Amygdala (tissue), 56 donors: ENCODE measurements at places on chromosomes 4 and X.

DNA sequence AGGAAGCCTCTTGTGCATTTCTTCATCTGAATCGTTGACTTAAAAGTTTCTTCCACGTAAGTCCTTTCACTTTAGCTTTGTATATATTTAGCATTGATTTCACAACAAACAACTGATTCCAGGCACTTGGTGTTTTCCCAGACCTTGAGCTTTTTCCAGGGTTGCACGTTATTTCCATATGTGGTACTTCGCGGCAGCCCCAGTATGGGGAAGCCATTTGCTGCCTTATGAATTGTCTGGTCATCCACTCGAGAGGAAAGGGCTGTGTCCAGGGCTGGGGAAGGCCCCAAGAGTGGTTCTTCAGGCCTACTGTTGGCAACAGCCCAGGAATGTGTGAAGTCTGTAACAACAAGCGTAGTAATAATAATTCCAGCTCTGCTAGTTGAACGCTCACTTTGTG, 2.8 kb upstream of the TLR8 start:
- DNase-seq = no peak

GRCh38 chr4:76801621-76802235, 96.2 kb downstream of the SOWAHB start:
- DNase-seq = no peak

GRCh38 chr4:182770259-182770995, 146.8 kb downstream of the DCTD start:
- no peak for DNase-seq

- DNase-seq = no peak
Observed at GRCh38 chrX:17535229-17535628, 160.2 kb downstream of the NHS start.

DNA sequence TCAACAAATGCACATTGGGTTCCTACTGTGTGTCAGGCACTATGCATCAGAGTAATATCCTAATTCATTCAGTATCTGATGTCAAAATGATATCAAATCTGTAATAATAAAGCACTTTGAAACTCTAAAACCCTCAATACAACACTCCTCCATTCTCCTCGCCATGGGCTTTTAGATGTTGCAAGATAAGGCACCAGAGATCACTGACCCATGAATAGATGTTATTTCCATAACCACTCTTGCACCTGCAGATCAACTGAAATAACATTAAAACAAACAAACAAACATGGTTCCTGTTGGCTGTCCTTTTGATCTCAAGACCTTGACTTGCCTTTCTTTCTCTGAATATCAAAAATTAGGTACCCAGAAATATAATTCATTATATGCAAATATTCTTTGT, 100.2 kb downstream of the MAB21L2 start:
- DNase-seq = no peak

DNA sequence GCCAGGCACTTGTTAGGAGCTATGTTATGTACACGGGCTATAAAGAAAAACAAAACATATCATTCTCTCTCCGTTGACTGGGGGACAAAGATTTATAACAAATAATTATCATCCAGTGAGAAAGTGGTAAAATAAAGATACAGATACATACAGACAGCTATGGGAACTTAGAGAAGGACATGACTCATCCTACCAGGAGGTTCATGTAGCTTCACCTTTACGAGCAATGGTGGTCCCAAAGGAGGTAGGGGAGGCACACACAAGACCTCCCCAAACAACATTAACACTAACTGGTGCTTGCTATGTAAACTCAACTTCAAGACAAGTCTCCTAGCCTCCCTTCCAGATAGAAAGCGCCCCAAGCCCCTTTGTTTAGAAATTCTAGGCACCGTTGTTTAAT, 8.9 kb downstream of the AMBN start:
- no peak for DNase-seq

- no peak for DNase-seq
Observed at GRCh38 chr4:37763831-37764230, 62.7 kb upstream of the PGM2 start.

DNA sequence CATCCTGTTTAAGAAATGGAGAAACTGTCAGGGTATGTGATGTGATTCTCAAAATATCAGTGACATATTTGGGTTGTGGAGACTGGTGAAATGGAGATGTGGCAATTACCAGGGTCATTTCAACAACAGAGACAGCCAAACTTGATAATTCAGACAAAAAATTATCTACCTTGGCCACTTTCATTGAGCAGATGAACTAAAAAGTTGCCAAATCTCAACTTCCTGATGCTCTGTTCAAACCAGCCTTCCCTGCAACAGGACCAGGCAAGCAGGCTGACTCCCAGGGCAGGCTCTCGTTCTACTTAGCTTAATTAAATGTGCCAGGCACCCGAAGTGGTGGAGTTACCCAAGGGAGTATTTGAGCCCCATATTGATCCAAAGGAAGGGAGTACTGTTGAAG, 199.6 kb downstream of the AFF2 start:
- no peak for DNase-seq

- DNase-seq = no peak
Observed at GRCh38 chr4:135605076-135605475, 1403.5 kb upstream of the PABPC4L start.

DNA sequence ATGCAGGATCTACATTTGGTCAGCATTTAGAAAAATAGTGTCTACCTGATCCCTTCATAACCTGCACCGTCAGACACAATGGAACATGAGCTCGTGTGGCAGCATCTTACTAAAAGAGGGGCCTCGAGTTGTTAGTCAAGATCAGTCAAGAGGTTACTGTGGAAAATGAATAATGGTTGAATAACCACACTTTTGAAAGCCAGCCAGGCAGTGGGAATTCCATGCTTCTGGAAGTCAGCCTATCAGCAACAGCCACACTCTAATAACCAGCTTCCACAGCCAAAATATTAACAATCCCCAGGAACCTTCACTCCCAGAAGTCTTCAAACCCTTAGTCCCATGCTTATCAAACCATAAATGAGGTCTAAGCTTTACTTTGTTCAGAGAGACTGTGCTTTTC, 234.3 kb downstream of the HS3ST1 start:
- DNase-seq = no peak

DNA sequence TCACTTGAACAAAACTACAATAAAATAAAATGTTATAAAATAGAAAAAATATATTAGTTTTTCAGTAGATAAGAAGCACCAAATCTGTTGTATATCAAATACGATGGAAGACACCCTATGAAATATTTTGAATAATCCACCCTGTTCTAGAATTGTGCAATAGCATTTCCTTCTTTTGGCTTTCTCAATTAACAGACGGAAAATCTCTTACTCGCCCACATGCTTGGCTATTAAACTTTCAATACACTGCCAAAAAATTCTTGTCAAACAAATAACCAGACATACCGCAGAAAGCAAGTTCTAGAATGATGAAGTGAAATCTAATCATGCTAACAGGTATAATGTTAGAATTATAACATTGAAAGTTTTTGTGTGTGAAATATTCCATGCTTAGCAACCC, 671.6 kb upstream of the SLIT2 start:
- no peak for DNase-seq

- DNase-seq = no peak
Observed at GRCh38 chrX:13265111-13265510, 54.7 kb downstream of the ATXN3L start.

- DNase-seq = no peak
Observed at GRCh38 chr4:6420972-6421371, 51.4 kb downstream of the PPP2R2C start.

DNA sequence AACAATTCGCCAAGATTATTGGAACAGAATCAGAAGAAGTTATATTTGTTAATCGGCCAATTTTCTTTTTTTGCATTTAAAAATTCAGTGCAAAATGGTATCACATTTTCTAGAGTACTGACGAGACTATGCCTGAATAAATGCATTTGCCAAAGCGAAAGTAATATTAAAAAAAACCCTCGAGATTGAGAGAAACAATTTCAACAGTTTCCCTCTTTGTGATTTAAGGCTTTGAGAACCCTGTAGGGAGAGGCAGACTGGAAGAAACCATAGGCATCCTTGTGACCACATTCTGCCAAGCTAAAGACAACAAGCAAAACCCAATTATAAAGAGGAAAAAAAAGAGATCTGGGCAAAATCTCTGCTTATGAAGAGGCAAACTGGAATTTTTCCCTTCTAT, 218.1 kb upstream of the GK2 start:
- no peak for DNase-seq

DNA sequence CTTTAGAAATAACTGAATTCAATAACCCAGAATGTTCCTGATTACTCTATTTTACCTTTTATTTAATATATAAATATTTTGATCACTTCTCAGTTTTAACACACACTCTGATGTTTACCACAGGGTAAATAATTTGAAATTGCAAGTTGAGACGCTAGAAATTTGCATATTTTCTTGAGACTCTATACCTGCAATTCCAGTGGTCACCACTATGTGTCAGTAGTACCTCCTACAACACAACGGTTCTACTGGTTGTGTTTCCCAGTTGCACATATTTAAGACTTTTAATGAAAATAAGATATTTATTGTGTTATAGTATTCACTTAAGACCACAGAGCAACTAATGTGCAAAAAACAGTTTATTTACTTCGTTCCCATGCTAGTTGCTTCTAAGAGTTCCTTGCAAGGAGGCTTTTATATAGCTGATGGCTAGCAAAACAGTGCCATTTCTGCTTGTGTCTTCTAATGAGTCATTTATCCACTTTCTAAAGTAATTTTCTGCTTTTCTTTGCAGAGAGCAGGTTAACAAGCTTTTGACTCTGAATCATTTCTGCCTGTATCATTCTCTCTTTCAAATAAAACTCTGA, 98.9 kb upstream of the PDLIM3 start:
- DNase-seq = no peak

DNA sequence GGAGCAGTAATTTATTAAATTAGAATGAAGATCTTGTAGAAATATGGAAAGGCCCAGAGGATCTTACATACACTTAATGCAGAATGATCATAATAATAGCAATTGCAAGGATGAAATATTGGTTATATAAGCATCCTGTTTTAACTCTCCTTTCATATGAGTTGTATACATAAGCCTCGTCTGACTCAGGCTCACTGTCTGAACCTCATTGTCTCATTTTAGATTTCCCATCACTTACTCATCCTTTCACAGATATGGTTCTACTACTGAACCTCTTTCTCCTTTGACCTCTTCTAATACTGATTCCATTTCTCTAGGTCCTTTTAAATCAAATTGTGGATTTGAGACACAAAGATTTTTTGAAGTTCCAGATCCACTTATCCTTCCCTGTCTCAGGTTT, 277.3 kb upstream of the TRPC5 start:
- no peak for DNase-seq

DNA sequence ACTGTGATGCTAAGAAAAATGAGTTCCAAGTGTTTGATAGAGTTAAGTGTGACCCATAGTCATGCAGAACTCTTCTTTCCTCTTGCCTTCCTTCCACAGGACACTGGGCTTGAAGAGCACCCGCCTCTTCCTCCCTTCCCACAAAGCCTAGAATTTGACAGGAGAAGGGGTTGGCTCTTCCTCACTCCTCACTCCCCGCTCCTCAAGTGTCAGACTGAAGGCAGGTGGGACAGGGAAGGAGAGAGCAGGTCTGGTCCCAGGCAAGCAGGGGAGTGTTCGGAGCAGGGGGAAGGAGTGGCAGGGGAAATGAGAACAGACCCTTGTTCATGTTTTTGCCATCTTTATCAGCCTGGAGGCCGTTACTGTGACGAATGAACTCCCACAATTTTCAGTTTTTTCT, 10.7 kb downstream of the MAGED2 start:
- DNase-seq = no peak

GRCh38 chr4:7029921-7030320, 13.3 kb upstream of the TADA2B start:
- no peak for DNase-seq

GRCh38 chr4:152273343-152273742, 262.5 kb downstream of the FBXW7 start:
- no peak for DNase-seq

- no peak for DNase-seq
Observed at GRCh38 chrX:68870357-68870756, 41.5 kb downstream of the EFNB1 start.

DNA sequence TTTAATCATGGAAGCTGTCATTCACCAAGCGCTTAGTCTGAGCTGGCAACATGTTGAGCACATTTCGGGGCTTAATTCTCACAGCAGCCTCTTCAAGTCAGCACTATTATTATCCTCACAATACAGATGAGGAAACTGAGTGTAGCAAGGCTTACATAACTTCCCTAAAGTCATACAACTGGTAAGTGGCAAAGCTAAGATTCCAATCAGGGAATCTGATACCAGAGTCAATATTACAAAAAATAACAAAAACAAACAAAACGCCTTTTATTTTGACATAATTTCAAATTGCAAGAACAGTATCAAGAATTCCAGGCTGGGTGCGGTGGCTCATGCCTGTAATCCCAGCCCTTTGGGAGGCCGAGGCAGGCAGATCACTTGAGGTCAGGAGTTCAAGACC, 120.4 kb upstream of the DUSP21 start:
- no peak for DNase-seq

DNA sequence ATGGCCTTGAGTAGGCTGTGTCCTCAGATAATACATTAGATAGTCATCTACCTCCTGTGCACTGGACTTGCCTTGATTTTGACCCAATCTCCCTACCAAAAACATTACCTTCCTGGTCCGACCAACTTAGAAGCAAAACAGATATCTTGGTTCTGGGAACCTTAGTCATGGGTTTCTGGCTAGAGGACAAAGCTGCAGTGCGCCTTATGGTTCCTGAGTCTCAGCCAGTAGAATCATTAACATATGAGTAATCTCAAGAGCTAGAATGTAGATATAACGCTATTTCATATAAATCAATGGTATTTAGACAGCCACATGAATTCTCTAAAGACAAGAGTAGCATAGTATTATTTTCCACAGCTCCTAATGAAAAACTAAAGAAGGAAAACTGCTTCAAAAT, 83.1 kb downstream of the GRIA3 start:
- no peak for DNase-seq

DNA sequence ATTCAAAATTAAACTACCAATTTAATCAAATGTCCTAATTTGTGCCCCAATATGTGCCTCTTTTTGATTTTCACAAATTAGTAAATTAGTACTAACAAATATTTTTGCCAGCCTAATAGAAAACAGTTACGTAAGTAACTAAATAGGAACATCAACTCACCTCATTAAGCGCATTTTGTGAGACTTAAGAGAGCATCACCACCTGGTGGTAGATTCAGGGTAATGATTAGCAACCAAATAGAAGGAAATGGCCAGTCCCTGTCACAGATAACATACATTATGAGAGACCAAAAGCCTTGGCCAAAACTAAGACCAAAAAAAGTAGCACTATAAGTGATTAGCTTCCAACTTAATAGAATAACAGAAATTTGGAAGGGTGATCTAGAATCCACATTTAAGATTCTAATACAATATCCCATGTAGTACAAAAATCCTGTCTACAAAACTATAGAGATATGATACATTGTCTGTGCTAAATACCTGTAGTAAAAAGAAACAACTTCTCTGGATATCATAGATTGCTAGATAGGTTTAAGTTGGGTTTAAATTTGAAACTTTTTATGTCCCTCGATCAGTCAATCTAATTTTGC, 46.7 kb downstream of the C4orf46 start:
- no peak for DNase-seq

- no peak for DNase-seq
Observed at GRCh38 chr4:95560774-95561173, 12.0 kb upstream of the UNC5C start.
